ENCODE measurements at places on chromosomes 2 and 18.
A peak's percentile ranks its signal among the peaks of the same experiment; 100 is the strongest.

DNA sequence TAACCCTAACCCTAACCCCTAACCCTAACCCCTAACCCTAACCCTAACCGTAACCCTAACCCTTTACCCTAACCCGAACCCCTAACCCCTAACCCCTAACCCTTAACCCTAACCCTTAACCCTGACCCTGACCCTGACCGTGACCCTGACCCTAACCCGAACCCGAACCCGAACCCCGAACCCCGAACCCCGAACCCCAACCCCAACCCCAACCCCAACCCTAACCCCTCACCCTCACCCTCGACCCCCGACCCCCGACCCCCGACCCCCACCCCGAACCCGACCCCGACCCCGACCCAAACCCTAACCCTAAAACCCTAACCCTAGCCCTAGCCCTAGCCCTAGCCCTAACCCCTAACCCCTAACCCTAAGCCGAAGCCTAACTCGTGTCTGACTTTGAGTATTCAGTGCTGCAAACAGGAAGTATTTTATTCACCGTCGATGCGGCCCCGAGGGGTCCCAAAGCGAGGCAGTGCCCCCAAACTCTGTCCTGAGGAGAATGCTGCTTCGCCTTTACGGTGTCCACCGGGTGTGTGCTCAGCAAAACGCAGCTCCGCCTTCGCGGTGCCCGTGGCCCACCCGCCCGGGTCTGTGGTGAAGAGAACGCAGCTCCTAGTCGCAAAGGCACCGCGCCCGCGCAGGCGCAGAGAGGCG lies 36.0 kb downstream of the FAM110C start:
- DNase-seq: peak; percentile 77

GRCh38 chr2:177324797-177325196 lies 60.3 kb upstream of the NFE2L2 start:
- DNase-seq: no peak

GRCh38 chr2:165450156-165450555 lies 19.3 kb upstream of the CSRNP3 start:
- DNase-seq: no peak

DNA sequence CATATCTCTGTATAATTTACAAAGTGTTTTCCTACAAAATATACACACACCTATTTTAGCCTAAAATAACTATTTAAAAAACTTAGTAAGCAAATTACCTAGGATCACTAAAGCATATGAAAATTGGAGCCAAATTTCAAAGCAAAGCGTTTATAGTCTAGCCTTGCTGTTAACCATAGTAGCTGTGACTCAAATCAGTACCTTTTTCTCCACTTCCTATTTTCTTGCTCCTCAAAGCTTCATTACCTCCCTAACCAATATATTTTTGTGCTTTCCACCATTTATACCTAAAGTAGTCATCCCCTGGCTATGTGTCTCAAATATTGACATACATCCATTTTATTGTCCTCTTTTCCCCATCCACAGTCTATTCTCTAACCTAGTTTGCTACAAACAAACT lies 73.1 kb downstream of the ERBB4 start:
- DNase-seq: no peak

DNA sequence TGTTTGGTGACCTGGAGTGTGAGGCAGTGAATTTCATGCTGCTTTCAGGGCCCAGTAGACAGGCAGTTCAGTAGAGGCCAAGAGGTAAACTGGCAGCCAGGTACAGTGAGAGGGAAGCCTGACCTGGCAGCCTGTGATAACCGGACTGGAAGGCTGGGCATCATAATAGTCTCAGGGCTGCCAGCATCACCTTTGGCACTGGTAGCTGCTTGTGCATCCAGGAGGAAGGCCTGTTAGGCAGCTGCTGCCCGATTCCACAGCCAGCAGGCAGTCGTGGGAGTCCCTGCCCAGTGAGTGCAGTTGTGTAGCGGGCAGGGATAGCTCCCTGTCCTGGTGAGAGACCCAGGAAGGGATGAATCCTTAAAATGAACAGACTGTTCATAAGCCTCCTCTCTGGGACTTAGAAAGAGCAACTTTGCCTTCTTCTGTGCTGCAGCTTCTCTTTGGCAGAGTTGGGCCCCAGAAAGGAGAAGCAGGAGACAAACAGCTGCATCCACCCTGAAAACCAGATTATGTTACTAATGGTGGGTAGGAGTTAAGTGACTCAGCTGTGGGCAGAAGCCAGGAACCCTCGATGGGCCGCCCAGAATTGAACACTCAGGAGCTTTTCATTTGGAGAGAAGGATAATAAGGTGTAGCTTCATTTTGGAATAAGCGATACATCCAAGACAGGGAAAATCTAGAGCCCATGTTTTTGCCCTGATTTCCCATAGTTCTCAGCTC lies 8.1 kb upstream of the GPBAR1 start:
- no peak for DNase-seq

- DNase-seq: no peak
These were observed 59.9 kb upstream of the PID1 start for GRCh38 chr2:229330952-229331351.

DNA sequence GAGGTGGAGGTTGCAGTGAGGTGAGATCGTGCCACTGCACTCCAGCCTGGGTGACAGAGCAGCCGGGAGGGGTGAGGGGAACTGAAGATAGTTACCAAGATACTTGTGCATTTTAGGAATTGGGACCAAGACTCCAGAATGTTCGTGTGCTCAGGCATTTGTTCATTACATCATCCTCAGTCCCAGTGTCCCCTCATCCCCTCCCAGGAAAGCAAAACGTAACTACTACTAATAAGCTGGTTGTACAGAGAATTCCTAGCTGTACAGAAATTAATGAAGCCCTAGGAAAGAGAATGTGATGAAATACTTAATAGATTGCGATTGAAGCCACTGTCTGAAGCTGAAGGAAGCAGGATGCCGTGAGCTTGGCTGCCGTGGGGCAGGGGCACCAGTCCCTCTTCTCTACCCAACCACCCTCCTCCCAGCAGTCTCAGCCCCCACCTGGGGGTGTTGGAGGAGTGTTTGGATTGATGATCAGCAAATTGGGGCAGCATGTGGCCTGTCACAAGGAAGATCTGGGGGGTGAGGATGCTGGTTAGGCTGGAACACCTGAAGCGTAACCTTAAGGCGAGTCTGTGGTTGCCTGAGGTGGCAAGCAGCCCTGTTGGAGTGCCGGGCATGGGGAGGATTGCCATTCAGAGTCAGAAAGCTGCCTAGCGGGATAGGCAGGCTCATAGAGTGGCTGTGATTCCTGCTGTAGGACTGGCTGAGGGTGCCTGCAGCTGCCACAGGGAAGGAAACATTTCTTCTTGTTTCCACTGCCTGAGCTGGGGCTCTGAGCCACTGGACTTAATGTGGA lies 140.9 kb downstream of the SH3RF3 start:
- no peak for DNase-seq

DNA sequence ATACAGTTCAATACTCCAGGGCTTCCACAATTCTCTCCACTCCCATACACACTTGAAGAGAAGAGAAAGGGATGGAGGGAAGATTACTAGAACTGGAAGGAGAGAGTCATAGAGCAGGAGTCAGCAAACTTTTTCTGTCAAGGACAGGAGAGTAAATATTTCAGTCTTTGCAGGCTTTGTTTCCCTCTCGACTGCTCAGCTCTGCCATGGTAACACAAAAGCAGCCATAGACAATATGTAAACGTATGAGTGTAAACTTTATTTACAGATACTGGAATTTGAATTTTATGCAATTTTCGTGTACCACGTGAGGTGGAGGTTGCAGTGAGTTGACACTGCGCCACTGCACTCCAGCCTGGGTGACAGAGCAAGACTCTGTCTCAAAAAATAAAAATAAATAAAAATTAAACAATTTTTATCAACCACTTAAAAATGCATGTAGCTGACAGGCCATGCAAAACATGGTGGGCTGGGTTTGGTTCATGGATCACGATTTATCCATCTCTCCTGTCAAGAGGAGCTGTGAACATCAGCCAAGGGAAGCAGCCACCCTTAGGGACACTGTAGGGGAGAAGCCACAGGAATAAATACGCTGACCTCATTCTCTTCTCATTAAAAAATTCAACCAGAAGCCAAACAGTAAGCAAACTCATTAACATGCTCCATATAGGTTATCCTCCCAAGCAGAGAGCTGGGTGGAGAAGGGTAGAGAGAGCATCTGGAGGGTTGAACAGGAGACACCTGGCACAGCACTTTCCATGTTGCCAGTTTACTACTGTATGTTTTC lies 266.4 kb upstream of the FN1 start:
- DNase-seq: no peak

GRCh38 chr2:43258547-43259156 lies 32.2 kb upstream of the ZFP36L2 start:
- DNase-seq: no peak

GRCh38 chr18:711310-711656 lies 1.1 kb downstream of the ENOSF1 start:
- DNase-seq: no peak
